ENCODE measurements at places on chromosomes 7 and 10. TPM values are rescaled to one million over a fixed set of nuclear protein-coding genes. Genes with fewer than 3 reads are reported as not detected.

The PAX4 gene
- not detected for total RNA-seq

The FLNC gene
- total RNA-seq, result 168 TPM

The MYO1G gene
- not detected for total RNA-seq

The SBDS gene
- total RNA-seq, result 72.1 TPM

The OPALIN gene
- total RNA-seq, result not detected

The GET4 gene
- 17.1 TPM for total RNA-seq

The GLI3 gene
- total RNA-seq, result 5.3 TPM

The UPP1 gene
- 23.7 TPM for total RNA-seq

The UCN3 gene
- not detected for total RNA-seq

The CYP26C1 gene
- not detected for total RNA-seq

The HOXA5 gene
- total RNA-seq, result 1.3 TPM
